ENCODE measurements at places on chromosomes 4 and X.
A peak's percentile ranks its signal among the peaks of the same experiment; 100 is the strongest.

DNA sequence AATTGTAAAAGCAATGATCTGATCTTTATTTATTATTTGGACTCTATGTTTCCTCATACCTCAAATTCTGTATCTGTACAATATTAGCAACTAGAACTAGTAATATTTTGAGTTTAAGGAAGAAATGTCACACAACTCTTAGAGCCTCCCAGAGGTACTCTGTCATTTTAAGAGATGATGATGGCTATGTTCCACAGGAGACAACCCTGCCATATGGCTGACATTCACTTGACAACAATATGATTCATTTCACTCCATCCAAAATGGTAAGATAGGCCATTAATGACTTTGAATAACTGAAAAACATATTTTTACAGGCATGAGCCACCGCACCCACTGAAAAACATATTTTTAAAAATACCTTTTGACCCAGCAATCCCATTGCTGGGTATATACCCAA, 190.3 kb downstream of the MAML3 start:
- no peak overlapping the region for H3K27ac ChIP-seq
- peaks cover 41% of the 10 kb centered on the region for H3K27me3 ChIP-seq
- H3K36me3 ChIP-seq: no peaks in the 10 kb centered on the region
- no peak overlapping the region for H3K4me3 ChIP-seq

- H3K36me3 ChIP-seq: no peaks in the 10 kb centered on the region
- no peak for DNase-seq
- H3K4me1 ChIP-seq: no peaks in the 10 kb centered on the region
- no peaks in the 10 kb centered on the region for H3K27me3 ChIP-seq
- no peak overlapping the region for H3K27ac ChIP-seq
These were observed 780.9 kb downstream of the ARAP2 start for GRCh38 chr4:35463251-35463952.

DNA sequence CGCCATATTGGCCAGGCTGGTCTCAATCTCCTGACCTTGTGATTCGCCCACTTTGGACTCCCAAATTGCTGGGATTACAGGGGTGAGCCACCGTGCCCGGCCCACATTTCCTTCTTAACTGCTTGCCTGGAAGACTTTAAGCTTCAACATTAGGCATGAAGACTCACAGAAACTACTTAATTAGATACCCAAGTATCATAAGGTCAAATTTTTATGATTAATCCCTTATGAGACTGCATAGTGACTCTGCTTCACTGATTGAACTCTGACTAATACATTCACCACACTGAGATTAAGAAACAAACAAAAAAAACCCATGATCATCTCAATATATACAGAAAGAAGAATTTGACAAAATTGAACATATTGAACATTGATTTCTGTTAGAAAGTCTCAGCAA, 87.4 kb upstream of the KCTD8 start:
- H3K36me3 ChIP-seq: no peaks in the 10 kb centered on the region
- no peaks in the 10 kb centered on the region for H3K27me3 ChIP-seq
- no peak overlapping the region for H3K4me3 ChIP-seq
- H3K27ac ChIP-seq: no peak overlapping the region
- DNase-seq: no peak

GRCh38 chr4:86011117-86011516, 348.7 kb downstream of the MAPK10 start:
- H3K27me3 ChIP-seq: no peaks in the 10 kb centered on the region
- H3K36me3 ChIP-seq: no peaks in the 10 kb centered on the region
- DNase-seq: no peak
- no peak overlapping the region for H3K27ac ChIP-seq
- H3K4me3 ChIP-seq: no peak overlapping the region
- no peaks in the 10 kb centered on the region for H3K4me1 ChIP-seq

DNA sequence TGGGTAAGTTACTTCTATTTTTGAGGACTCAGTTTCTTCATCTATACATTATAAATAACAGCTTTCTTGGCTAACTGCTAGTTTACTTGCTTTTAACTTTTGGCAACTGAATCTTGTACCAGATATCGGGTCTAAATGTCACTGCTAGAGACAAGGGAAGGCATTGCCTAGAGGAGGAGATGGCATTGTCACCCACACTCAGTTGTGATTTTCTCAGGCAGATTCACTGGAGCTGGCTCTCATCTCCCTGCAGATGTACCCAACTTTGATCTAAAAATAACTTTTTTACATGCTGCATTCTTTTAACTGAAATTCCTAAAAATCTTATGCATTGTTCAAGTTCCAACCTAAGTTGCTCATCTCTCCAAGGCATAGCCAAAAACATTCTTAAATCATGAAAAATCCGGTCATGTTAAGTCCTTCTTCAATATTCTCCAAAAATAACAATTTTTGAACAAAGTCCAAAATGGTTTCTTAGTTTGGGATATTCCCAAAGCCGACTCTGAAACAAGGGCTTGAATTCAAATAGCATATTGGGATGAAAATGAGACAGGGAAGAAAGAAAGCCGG, 469.0 kb upstream of the BOD1L1 start:
- no peak overlapping the region for H3K4me3 ChIP-seq
- H3K27me3 ChIP-seq: no peaks in the 10 kb centered on the region
- no peaks in the 10 kb centered on the region for H3K4me1 ChIP-seq

DNA sequence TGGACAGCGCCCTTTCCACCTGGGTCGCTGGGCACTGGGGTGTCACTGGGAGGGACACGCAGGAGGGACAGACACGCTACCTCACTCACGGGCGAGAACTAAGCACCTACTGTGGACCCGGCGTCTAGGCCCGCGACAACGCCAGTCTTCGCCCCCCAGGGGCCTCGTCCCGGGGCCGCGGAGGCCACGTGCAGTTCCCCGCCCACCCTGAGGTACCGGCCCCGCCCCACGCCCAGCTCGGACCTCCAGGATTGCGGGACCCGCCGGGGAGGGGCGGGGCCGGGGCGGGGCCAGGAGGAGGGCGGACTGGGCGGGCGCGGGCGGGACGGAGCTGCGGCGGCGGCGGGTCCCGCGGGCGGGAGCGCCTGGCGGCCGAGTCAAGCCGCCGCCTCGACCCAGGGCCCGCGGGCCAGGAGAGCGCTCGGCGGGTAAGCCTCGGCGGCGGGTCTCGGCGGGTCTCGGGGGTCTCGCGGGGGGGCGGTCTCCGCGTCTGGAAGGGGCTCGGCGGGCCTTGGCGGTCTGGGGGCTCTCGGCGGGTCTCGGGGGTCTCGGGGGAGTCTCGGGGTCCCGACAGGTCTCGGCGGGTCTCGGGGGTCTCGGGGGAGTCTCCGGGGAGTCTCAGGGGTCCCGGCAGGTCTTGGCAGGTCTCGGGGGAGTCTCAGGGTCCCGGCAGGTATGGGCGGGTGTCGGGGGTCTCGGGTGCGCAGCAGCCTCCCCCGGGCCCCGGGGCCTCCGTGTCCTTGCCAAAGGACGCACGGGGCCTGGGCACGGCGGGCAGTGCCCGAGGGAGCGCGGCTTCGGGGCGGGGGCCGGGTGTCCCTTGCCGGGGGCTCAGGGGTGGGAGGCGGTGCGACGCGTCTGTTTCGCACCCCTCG, at the start of gene SH3BP2:
Gene SH3BP2, plus strand, starts transcription at position 375 of the 875 bp plus-strand sequence. CDS start 27,533 bp downstream, outside the sequence.
- H3K27me3 ChIP-seq: no peaks in the 10 kb centered on the region
- peak; percentile 54 for DNase-seq
- peak within 1 kb of the TSS; percentile 79 for H3K4me3 ChIP-seq
- no peaks in the 10 kb centered on the region for H3K36me3 ChIP-seq

DNA sequence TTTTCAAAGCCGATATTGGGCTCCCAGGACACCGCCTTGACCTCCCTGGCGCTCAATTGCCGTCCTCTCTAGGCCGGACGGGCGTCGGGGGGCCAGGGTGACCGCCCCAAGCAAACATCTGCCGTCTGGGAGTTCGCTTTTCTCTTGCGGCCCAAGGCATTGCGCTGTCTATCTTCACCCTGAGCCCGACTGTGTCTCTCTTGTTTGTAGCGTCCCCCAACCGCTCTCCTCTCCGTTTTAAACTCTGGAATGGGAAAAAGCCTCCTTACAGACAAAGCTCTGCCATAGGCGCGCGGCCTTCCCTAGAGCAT, 551 bp upstream of the ARX start:
- DNase-seq: no peak
- no peaks in the 10 kb centered on the region for H3K36me3 ChIP-seq
- peaks cover 10% of the 10 kb centered on the region for H3K4me1 ChIP-seq
- peaks cover 68% of the 10 kb centered on the region for H3K27me3 ChIP-seq
- peak overlapping the region; percentile 26 for H3K4me3 ChIP-seq
- H3K27ac ChIP-seq: no peak overlapping the region

DNA sequence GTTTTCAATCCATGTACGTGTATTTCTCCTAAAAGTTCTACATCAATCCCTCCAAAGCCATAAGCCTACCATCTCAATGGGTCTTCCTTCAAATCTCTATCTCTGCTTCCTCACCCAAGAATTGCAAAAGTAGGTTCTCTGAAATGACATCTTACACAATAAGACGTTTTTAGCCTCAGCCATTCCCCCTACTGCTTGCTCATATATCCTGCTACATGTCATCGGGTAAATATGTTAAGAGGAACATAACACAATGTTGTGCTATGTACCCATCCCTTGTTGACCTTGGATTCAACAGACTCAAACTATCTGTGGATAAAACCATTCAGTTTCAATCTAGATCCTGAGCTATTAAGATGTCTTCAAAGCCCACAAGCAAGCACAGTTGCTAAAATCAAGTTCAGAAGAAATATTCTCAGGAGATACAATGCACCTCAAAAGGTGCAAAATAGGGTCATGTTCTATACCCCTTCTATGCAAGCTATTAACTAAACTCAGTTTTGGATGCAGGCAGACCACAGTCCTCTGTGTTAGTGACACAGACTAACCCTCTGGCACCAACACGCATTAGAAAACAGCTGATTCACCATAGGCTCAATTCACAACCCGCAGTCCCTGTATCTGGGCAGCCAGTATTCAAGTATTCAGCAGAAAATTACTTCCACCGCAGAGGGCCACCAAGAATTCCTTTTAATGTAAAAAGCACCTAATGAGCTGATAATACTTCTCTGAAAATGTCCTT, 56.8 kb downstream of the CD99L2 start:
- H3K4me3 ChIP-seq: no peak overlapping the region
- no peak for DNase-seq
- H3K27ac ChIP-seq: no peak overlapping the region
- no peaks in the 10 kb centered on the region for H3K27me3 ChIP-seq
- no peaks in the 10 kb centered on the region for H3K36me3 ChIP-seq

- H3K27me3 ChIP-seq: peaks cover 11% of the 10 kb centered on the region
- DNase-seq: no peak
- no peaks in the 10 kb centered on the region for H3K4me1 ChIP-seq
These were observed 369.5 kb downstream of the PPP3CA start for GRCh38 chr4:100977746-100978397.

DNA sequence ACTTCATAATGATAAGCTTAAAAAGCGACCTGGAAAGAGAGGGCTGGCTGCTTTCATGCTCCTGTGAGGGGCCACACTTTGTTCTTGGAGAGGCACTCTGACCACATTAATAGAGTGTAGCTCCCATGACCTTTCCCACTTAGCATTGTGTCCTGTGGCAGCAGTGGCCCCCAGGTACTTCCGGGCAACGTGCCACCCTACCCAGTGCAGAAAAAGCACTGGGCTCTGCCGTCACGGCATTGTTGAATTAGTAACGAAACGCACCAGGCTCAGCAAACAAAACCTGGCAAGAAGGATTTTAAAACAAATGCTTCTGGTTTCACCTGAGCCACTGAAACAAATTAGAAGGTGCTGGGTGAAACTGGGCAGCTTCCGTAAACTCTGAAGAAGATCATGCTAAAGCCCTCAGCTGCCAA, 5.4 kb upstream of the SORBS2 start:
- no peak overlapping the region for H3K4me3 ChIP-seq
- H3K27ac ChIP-seq: no peak overlapping the region
- no peaks in the 10 kb centered on the region for H3K36me3 ChIP-seq
- H3K4me1 ChIP-seq: no peaks in the 10 kb centered on the region

GRCh38 chrX:84933956-84934556, 69.6 kb upstream of the APOOL start:
- H3K27me3 ChIP-seq: no peaks in the 10 kb centered on the region
- H3K4me3 ChIP-seq: no peak overlapping the region
- DNase-seq: no peak
- no peaks in the 10 kb centered on the region for H3K36me3 ChIP-seq
- no peaks in the 10 kb centered on the region for H3K4me1 ChIP-seq
- no peak overlapping the region for H3K27ac ChIP-seq

GRCh38 chr4:182277377-182277776, 34.2 kb downstream of the TENM3 start:
- H3K27ac ChIP-seq: no peak overlapping the region
- no peak overlapping the region for H3K4me3 ChIP-seq
- no peaks in the 10 kb centered on the region for H3K27me3 ChIP-seq

DNA sequence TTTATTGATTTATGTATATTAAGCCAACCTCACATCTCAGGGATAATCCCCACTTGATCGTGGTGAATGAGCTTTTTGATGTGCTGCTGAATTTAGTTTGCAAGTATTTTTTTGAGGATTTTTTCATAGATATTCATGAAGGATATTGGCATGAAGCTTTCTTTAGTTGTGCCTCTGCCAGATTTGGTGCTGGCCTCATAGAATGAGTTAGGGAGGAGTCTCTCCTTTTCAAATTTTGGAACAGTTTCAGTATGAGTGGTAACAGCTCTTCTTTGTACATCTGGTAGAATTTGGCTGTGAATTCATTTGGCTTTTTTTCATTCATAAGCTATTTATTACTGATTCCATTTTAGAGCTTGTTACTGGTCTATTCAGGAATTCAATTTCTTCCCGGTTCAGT, 197.2 kb upstream of the NDST4 start:
- DNase-seq: no peak
- H3K36me3 ChIP-seq: no peaks in the 10 kb centered on the region
- H3K4me1 ChIP-seq: no peaks in the 10 kb centered on the region
- H3K4me3 ChIP-seq: no peak overlapping the region

GRCh38 chrX:45200741-45201234, at the start of gene DIPK2B:
DIPK2B (minus strand) TSS chrX:45200876; CDS start chrX:45200826, 50 bp downstream.
- no peaks in the 10 kb centered on the region for H3K4me1 ChIP-seq
- peaks cover 14% of the 10 kb centered on the region for H3K27me3 ChIP-seq
- no peak within 1 kb of the TSS for H3K27ac ChIP-seq
- H3K4me3 ChIP-seq: no peak within 1 kb of the TSS
- DNase-seq: no peak

DNA sequence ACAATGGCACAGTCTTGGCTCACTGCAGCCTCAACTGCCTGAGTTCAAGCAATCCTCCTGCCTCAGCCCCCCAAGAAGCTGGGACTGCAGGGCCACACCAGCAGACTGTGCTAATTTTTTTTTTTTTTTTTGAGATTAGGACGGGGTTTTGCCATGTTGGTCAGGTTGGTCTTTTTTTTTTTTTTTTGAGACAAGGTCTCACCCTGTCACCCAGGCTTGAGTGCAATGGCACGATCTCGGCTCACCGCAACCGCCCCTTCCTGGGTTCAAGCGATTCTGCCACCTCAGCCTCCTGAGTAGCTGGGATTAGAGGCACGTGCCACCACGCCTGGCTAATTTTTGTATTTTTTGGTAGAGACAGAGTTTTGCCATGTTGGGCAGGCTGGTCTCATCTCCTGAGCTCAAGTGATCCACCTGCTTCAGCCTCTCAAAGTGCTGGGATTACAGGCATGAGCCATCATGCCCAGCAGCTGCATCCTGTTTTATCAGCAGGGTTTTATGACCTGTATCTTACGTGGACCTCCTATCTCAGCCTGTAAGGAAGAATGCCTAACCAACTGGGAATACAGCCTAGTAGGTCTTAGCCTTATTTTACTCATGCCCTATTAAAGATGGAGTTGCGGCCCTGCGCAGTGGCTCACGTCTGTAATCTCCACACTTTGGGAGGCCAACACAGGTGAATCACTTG, 13.2 kb upstream of the MRPL1 start:
- peaks cover 41% of the 10 kb centered on the region for H3K4me1 ChIP-seq
- no peaks in the 10 kb centered on the region for H3K36me3 ChIP-seq
- H3K4me3 ChIP-seq: no peak overlapping the region
- DNase-seq: no peak
- H3K27ac ChIP-seq: no peak overlapping the region

GRCh38 chr4:184163813-184164212, 53.9 kb downstream of the ENPP6 start:
- H3K4me1 ChIP-seq: peaks cover 3% of the 10 kb centered on the region
- H3K4me3 ChIP-seq: no peak overlapping the region
- no peak for DNase-seq
- no peaks in the 10 kb centered on the region for H3K36me3 ChIP-seq

Data from T-helper 2 cell treated with Interferon-gamma antibody and Interleukin-4, amounts not matched to agents 5 μg/mL and 100 μg/mL, for 36 hours (primary cell).